ENCODE measurements at places on chromosomes 5 and 9. TPM values are rescaled to one million over a fixed set of nuclear protein-coding genes. Genes with fewer than 3 reads are reported as not detected.

ARSI gene
- not detected for total RNA-seq

COL15A1 gene
- 0.19 TPM for total RNA-seq

GDA gene
- not detected for total RNA-seq

INSL6 gene
- not detected for total RNA-seq

PCDHGA3 gene
- not detected for total RNA-seq

OR1Q1 gene
- total RNA-seq, result not detected

ZFP2 gene
- total RNA-seq, result 0.65 TPM

ZFP37 gene
- total RNA-seq, result 2.8 TPM

DNA sequence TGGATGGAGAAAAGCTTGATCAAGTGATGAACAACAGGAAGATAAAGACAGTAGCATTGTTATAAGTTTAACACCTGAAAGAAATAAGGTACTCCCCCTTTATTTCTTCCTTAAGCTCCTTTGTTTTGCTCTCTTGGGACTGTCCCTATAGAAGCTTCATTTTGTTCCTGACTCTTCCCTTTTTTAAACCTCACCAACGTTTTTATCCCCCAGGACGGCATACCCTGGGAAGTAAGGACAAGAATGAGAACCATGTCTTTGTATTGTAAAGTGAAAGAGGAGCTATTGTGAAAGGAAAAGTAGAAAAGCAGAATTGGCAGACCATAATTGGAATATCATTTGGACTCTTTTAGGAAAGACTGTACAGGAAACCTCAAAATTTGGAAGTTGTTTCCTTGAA lies 1368.6 kb upstream of the C9orf72 start:
- no peak for DNase-seq

- DNase-seq, result no peak
Measured at GRCh38 chr9:123860603-123861002, 69.3 kb downstream of the DENND1A start.

- DNase-seq, result peak; percentile 54
Measured at GRCh38 chr5:119411361-119412278, 40.7 kb upstream of the HSD17B4 start.

DNA sequence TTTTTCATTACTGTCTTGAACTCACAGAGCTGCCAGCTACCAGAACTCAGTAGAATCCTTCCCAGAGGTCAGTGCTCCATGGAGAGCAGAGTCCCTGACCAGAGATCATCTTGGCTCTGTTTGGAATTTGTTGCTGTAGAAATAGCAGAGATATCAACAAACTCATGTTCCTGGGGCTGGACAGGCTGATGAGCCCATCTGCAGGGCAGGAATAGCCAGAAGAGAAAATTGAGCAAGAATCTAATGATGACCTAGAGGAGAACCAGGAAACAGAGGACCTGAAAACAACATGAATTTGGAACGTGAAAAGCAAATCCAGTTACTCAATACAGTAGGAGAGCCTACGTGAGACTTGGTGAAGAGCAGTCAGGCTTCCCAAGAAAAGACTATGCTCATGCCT lies 437.8 kb downstream of the PLK2 start:
- DNase-seq, result no peak

DNA sequence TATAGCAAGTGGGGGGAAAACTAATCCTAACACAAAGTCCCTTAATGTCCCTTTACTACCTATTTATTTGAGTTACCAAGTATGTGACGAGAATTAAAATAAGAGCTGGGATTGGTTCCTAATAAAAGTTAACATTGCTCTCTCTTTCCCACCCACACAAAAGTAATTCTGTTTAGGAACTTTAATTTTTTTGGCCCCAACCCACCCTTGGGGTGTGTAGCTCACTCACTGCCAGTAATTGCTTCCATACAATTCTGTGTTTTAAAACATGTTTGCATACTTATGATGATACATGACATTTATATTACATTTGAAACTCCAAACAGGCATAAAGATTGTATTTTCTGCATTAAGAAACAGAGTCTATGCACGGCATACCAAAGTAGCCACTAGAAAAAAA lies 106.5 kb downstream of the BNC2 start:
- DNase-seq, result no peak

DNA sequence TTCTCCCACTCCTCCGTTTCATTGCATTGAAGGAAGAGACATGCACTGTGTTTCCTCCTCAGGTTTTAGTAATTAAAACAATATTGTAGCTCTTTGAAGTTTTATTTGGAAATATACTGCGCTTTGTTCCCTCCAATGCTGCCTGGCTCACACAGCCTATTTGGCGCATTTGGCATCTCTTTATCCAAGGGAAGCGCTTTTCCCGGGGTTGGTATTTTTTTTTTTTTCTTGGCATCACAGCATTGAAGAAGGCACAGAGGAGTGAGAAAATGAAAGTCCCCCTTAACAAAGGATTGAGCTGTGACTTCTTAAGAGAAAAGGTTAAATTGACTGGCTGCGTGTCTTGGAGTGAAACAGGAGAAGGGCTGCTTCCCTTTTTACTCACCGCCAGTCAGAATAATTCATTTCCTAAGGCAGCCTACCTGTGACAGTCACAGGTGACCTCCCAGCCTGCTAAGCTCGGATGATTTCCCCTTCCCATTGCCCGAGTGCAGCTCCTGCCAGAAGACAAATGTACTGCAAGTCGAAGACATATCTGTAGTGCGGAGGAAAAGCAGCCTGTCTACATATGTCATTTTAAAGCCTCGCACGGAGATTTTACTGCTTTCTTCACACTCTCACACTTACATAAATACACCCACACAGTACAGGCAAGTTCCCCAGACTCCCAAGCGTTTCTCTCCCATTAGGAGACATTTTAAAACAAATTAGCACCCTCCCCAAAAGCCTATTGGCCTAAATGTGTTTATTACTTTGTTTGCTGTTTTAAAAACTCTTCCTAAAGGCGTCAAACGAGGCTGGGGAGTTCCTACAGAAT lies 665.5 kb upstream of the ZNF608 start:
- DNase-seq, result no peak

DNA sequence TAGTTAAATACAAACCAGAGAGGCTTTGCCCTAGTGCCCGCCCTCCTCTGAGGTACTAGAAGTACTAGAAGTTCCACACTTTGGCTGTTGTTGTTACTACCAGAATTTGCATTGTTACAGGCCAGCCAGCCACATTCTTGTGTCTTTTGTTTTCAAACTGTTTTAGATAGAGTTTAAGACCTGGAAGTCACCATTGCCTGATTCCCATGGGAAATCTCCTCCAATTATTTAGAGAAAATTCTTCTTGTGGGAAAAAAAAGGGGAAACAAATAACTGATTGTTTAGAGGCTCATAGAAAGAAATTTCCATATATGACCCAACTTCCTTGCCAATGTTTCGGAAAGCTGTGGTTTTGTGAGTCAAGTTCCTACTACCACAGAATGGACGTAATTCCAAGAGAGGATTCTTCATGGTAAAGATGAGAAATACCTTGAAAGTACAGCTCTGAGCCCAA lies 252.2 kb downstream of the GOLPH3 start:
- no peak for DNase-seq

GRCh38 chr5:27855491-27855890 lies 817.1 kb upstream of the CDH9 start:
- DNase-seq, result no peak

DNA sequence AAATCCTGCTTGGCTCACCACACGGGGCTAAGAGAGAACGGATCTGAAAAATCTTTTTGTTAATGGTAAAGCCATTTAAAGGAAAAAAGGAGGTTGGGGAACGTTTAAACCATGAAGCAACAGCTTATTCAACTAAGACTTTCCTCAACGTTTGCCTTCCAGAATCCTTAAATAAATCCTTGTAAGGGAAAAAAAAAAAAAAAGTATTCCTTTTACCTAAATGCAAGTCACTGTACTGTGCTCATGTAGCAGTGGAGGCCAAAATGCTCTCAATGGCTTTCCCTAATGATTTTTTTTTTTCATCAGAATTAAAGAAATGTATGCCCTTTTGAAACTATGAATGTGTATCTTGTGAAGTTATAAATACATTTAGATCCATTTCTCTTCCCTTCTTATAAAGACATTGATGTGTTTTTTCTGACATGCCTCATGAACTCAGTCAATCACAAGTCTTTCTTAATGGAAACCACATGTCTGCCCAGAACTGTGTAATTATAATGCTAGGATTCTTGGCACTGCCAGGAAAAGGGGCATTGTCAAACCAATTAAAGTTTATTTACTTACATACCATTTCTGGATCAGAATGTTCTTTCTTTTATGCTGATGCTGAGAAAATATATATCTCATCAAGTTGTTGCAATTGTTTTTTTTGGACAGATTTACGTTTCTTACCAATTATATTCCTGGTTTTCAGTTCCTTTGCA lies 107.5 kb downstream of the EBF1 start:
- DNase-seq, result no peak

GRCh38 chr9:3865141-3865772 lies 339.5 kb upstream of the RFX3 start:
- no peak for DNase-seq

- no peak for DNase-seq
Measured at GRCh38 chr9:135108831-135109510, 21.5 kb downstream of the OLFM1 start.

DNA sequence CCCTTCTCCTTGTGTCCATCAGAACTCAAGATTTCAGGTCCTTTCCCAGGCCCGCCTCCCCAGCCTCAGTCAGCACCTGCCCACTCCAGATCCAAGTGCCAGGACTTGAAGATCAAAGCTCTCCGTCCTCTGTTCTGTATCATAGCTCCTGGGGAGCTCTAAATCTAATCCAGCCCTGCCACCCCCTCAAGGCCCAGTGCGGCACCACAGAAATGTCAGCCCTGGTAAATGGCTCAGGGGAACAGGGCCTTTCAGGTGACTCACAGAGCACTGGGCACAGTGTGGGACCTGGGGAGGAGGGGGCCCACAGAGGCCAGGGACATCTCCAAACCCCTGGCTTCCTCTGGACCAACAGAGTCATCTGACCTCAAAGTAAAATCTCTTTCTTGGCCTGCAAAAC lies 6.0 kb downstream of the CSF2 start:
- DNase-seq, result no peak

GRCh38 chr5:170632985-170633234 lies 129.1 kb downstream of the KCNIP1 start:
- DNase-seq, result peak; percentile 17

DNA sequence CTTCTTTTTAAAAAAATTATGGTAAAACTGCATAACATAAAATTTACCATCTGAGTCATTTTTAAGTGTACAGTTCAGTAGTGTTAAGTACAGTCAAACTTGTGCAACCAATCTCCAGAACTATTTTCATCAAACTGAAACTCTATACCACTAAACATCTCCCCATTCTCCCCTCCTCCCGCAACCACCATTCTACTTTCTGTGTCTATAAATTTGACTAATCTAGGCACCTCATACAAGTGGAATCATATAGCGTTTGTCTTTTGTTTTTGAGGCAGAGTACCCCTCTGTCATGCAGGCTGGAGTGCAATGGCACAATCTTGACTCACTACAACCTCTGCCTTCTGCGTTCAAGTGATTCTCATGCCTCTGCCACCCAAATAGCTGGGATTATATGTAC lies 24.0 kb upstream of the EBF1 start:
- DNase-seq, result no peak

- DNase-seq, result no peak
Measured at GRCh38 chr5:140115186-140115500, 1.2 kb downstream of the PURA start.

DNA sequence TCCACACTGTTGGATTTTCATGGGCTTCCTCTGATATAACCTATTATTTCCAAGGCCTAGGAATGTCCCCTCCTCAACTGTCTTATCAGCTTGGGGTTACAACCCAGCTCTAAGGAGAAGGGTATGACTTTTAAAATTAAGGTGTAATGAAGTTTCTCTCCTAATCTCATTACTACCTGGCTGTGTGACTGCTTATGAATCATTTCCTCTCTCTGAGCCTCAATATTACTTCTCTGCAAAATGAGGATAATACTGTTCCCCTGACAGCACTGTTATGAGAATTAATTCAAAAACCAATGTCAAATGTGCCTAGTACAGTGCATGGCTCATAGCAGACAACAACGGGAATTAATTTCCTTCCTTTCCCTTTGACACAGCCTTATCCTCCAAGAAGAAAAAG lies 118.9 kb downstream of the NR6A1 start:
- DNase-seq, result no peak

- DNase-seq, result no peak
Measured at GRCh38 chr5:102955488-102955887, 164.4 kb downstream of the GIN1 start.

DNA sequence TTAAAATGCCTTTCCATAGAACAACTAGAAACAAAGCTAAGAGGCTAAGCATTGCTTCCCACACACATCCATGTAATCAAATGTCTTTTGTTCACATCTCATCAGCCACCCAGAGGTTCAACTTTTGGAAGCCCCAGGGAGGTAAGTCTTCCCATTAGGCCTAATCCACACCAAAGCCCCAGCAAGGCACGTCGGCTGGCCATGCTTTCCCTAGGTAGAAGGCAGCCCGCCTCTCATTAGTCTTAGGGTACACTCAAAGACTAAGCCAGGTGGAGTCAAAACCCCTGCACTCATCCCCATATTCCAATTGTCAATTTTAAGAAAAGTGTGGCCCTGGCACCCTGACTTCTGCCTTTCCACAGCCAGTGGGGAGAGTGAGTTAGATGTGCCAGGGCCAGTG lies 87.9 kb downstream of the ATPSCKMT start:
- DNase-seq, result no peak

GRCh38 chr5:134371834-134372340 lies 518 bp downstream of the UBE2B start:
- peak; percentile 5 for DNase-seq

DNA sequence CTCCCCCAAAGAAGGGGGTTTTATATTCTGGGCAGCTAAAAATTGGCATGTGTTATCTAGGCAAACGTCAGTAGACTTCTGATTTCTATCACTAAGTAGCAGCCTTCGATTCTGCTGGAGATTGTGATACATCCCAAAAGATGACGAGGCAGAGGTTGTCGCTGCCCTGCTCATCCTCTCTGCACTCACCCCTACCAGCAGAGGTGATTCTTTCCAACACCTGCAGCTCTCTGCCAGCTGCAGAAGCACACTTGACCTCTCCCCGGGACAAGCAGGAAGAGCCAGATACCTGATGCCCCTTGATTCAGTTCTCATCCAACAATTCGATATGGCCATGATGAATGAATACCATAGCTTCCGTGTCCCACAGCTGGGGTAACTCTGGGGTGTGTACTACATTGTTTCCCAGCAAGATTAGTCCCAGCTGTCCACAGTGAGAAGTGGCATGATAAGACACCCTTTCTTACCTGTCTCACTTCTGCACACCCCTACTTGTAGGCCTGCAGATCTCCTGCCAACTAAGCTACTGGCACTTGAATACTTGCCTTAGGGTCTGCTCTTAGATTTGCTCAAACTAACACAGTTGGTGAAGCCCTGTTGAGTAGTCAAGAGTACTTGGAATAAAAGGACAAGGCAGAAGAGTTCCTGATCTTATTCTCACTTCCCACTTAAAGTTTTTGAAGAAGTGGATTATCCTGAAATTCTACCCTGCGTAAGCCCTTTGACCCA lies 37.6 kb upstream of the SMAD5 start:
- DNase-seq, result no peak
